Stimulated activated CD4-positive, alpha-beta T cell treated with anti-CD3 and anti-CD28 coated beads, Interleukin-1b, Interleukin-23, amount 100 ng/mL, for 1 hour (primary cell): ENCODE measurements at places on chromosomes 5 and 9.

DNA sequence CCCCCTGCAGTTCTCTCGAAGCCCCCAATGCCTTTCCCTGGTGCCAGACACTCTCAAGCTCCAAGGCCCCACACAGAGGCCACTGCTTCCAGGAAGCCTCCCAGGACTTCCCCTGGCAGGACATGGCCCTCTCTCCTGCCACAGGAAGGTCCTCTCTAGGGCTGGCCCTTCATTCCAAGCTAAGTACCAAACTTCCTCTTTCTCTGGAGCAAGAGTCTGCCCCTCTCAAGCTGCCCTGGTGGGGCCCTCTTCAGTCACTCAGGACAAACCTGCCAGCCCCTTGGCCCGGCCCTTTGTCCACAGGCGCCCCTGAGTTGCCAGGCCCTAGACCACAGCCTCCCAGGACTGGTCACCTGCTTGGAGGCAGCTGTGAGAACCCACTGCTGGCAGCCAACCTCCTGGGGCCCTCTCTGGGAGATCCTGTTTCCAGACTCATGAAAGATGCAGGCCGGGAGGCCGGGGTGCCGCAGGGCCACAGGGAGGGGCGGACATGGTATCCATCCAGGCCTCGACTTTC lies 6.6 kb downstream of the NINJ1 start:
- DNase-seq, result no peak

DNA sequence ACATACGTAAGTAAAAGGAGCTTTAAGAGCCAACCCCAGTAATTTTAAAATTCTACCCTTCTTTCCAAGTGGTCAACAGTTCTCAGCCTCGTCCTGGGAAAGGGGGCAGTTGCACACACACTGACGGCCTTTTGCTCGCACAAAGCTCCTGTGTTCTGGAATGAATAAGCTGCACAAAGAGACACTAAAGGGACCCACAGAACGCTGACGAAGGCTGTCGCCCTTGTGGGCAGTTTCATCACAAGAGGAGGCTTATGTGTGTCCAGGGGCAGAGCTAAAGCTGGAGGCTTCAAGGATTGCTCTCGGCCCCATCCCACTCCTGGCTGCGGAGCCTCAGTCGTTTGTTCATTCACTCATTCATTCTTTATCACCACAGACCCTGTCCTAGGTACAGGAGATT lies 67.0 kb upstream of the NEK6 start:
- DNase-seq, result no peak

GRCh38 chr5:157549283-157549629 lies 26.3 kb downstream of the ADAM19 start:
- DNase-seq, result no peak

GRCh38 chr5:38011668-38012188 lies 171.9 kb upstream of the GDNF start:
- DNase-seq, result no peak

GRCh38 chr5:148951612-148952011 lies 111.2 kb downstream of the SH3TC2 start:
- no peak for DNase-seq

DNA sequence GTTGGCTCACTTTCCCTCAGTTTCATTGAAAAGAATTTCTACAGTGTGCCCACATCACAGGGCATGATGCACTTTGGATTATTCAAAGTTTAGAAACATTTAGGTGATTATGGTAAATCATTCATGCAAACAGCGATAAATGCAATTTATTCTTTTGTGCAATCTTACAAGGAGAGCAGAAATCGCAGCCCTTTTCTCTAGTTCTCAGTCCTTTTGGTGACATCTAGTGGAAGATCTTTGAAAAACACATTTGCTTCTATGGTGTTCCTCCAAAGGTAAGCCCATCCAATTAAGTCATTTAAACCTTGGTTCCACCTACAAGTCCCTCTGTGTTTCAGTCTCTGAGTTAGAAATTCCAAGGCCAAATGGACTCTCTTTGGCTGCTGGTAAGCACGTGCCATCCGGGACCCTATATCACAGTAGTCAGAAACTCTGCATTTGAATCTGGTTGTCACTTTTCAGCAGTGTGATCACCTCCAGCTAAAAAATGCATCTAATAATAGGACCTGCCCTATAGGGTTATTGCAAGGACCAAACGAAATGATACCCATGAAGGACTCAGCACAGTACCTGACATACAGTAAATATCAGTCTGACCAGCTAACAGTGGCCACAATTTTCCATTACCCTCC lies 66.4 kb downstream of the MACROH2A1 start:
- no peak for DNase-seq

- no peak for DNase-seq
Observed at GRCh38 chr9:113210815-113211214, 10.3 kb downstream of the FKBP15 start.

DNA sequence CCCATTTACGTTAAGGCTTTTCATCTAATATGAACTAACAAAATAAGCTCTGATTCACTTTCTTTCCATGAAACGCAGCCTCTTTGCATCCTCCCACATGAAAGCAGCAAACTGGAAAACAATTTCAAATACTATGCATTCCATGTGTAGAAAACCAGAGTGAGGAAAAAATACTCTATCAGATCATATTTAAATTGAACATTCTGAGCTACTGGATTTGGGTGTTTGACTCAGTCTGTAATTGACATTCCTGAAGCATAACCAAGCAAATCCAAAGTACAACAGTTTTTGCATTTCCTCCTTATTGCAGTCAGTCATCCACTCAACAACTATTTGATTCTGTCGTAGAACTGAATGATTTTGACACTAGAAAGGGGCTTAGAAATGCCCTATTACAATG lies 399.1 kb upstream of the NMUR2 start:
- DNase-seq, result no peak

- DNase-seq, result no peak
Observed at GRCh38 chr5:107526270-107526937, 144.3 kb downstream of the EFNA5 start.

DNA sequence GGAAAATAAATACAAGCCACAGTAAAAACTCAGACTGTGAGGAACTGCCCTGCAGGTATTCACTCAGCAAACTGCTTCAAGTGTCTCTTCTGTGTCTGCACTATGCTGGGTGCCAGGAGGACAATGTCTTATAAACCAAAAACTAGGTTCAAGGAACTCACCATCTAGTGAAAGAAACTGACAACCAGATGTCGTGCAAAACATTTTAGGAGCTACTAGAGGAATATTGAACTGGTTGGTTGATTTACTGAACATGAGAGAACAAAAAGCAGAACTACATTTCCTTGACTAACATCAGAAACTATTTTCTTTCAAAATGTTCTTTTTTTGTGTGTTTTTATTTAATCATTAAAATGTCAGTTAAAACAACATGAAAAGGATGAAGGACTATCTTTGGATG lies 35.2 kb downstream of the ZNF366 start:
- DNase-seq, result no peak

DNA sequence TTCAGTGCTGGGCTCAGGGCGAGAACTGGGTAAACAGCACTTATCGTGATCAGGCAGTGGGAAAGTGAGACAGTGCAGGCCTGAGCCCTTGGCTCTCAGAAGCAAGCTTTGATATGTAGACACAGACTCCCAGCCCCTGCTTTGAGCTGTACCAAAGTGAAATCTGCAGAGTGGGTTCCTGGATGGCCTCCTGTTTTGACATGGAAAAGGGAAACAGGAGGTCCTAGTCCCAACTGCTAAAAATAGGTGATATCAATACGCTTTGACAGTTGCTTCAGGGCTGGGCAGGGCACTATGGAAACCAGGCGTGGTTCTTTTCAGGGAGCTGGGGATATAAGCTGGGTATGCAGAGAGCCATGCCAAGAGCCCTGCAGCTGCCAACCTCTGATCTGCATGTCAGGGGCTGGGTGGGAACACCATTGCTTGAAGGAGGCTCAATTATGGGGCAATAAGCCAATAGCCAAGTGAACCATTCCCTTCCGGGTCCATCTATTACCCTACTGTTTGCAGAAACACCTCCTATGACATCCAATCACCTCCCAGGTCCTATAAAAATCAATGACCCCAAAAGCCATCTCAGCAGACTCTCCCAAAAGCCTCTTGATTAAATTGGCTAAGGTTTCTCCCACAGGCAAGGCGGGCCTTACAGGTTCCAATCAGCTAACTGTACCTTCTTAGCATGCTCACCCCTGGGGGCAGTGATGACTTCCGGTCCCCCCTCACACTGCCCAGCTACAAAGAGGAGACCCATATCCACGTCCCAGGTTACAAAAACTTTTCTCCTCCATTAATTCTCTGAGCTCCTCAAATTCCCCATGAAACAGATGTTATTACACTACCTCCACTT lies 45.8 kb downstream of the EPB41L4B start:
- DNase-seq, result no peak

GRCh38 chr9:105114318-105114717 lies 130.1 kb upstream of the SLC44A1 start:
- no peak for DNase-seq

DNA sequence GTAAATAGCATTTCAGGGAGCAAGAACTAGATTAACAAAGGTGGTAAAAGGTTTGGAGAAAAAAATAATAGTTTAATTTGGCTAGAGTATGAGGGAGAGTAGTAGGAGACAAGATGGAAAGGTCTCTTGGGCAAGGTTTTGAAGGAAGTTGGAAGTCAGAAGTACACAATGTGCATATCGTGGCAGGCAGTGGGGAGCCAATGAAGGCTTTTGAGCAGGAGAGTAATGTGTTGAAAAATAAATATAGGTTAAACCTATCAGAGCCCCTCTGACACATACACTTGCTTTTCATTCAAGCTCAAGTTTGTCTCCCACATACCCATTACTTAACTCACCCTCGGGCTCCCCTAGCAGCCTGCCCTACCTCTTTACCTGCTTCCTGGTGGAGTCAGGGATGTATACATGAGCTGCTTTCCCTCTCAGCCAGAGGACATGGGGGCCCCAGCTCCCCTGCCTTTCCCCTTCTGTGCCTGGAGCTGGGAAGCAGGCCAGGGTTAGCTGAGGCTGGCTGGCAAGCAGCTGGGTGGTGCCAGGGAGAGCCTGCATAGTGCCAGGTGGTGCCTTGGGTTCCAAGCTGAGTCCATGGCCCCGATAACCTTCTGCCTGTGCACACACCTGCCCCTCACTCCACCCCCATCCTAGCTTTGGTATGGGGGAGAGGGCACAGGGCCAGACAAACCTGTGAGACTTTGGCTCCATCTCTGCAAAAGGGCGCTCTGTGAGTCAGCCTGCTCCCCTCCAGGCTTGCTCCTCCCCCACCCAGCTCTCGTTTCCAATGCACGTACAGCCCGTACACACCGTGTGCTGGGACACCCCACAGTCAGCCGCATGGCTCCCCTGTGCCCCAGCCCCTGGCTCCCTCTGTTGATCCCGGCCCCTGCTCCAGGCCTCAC lies at the start of gene CA9:
CA9 (plus strand) TSS at position 797 of the 893 bp plus-strand sequence; CDS start at position 829, 32 bp downstream.
- DNase-seq, result no peak

DNA sequence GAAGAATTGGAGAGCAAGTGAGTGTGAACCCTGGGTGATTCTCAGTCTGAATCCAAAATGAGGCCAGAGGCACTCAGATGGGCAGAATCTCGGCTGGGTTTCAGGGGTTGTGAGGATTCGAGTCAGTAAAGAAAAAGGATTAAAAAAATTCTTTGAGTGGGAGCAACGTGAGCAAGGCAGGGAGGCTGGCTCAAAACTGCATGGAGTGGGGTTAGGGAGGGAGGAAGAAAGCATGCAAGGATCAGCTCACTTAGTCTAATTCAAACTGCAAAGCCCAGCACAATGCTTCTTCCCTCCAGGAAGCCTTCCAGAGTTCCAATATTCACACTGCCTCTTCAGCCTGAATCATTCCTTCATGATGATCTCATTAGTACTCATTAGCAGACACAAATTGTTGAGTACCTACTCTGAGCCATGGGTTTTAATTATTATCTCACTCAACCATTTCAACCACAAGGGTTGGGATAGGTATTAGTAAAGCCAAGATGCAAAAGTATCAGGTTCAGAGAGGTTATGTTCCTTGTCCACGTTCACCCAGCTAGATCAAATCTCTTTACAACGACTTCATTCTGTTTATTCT lies 95.8 kb downstream of the BRINP1 start:
- DNase-seq, result no peak

- DNase-seq, result no peak
Observed at GRCh38 chr5:180910735-180911134, 11.8 kb downstream of the BTNL8 start.

GRCh38 chr5:96259151-96259772 lies 173.8 kb downstream of the PCSK1 start:
- no peak for DNase-seq

DNA sequence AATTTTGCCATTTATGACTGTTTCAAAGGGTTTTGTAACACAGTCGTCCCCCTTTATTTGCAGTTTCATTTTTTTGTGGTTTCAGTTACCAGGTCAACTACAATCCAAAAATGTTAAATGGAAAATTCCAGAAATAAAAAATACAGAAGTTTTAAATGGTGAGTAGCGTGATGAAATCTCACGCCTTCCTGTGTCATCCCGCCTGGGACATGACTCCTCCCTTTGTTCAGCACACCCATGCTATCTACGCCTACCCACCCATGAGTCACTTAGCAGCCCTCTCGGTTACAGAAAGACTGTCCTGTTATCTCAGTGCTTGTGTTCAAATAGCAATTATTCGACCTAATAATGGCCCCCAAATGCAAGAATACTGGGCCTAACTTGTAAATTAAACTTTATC lies 765.3 kb upstream of the ADAMTS16 start:
- no peak for DNase-seq

DNA sequence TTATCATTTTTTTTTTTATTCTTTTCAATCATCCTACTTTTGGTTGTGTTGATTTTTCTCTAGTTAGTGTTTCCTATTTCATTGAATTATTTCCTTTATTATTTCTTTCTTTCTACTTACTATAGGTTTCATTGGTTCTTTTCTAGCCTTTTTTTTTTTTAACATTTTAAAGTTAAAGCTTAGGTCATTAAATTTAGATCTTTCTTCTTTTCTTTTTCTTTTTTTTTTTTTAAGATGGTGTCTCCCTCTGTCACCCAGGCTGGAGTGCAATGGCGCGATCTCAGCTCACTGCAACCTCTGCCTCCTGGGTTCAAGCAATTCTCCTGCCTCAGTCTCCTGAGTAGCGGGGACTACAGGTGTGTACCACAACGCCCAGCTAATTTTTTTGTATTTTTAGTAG lies 43.0 kb upstream of the PPP2CA start:
- DNase-seq, result no peak

- no peak for DNase-seq
Observed at GRCh38 chr9:135517407-135517822, 3.8 kb upstream of the LCN1 start.

GRCh38 chr9:83475741-83476140 lies 62.5 kb downstream of the FRMD3 start:
- no peak for DNase-seq

DNA sequence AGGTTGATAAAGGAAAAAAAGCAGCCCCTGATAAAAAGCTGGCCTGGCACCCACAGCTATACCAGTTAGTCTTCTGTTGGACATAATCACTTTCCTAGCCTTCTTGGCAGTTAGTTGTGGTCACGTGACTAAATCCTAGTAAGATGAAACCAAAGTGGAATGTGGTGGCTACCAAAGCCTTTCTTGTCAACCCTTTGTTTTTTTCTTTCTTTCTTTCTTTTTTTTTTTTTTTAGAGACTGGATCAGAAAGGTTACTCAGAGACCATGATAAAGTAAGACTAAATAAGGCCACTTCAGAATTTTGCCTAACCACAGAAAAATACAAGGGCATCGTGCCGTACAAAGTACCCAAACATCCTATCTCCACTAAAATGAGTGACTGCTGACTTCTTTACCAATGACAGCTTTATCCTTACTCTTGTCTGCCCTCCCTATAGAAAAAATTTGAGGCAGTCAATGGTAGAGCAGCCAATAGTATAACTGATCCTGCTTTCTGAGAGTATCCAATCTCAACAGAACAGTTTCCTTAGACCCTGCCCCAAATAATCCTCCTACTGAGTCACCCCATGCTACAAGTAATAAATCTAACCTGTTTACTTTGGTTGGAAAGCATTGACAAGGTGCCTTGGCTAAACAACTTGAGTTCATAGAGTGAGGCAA lies 14.2 kb upstream of the KIF27 start:
- no peak for DNase-seq

- no peak for DNase-seq
Observed at GRCh38 chr5:62115014-62115413, 191.0 kb upstream of the KIF2A start.
